Smooth muscle cell of the umbilical artery (primary cell): ENCODE measurements at places on chromosomes 3 and 15. TPM values are rescaled to one million over a fixed set of nuclear protein-coding genes. Genes with fewer than 3 reads are reported as not detected.

The MST1R gene
- 0.14 and 0.30 TPM in 2 replicates for total RNA-seq

The MESP2 gene
- 0.09 and 0.30 TPM in 2 replicates for total RNA-seq

The FRMD4B gene
- total RNA-seq, result under 0.01 and 0.88 TPM in 2 replicates

The COL6A5 gene
- total RNA-seq, result under 0.01 TPM in 1 of 2 replicates, not detected in the other

The LAMB2 gene
- total RNA-seq, result 896 and 1,055 TPM in 2 replicates

The GABPB1 gene
- 43.7 and 46.5 TPM in 2 replicates for total RNA-seq

The DPPA4 gene
- total RNA-seq, result not detected in 2 replicates

The GOLGA6L4 gene
- 0.59 and 0.78 TPM in 2 replicates for total RNA-seq

The DUOXA2 gene
- not detected in 2 replicates for total RNA-seq

The POPDC2 gene
- 0.59 and 1.8 TPM in 2 replicates for total RNA-seq
